ENCODE measurements at places on chromosomes 16 and 17.

GRCh38 chr17:79930877-79931816 is 91.9 kb upstream of the CBX4 start:
- no peak for DNase-seq

DNA sequence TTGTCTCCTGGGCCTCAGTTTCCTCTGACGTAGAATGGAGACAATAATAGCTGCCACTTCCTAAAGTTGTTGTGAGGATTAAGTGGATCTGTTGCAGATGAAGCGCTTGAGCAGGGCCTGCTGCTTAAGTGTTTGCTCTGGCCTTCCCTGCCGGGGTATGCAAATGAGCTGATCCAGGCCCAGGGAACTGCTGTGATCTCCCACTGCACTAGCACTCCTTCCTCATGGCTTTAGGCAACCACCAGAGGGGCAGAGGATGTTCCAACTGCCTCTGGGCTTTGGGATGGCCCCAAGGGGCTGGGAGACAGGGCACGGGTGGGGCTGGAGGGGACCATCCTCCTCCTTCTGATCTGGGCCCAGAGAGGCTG is 6.2 kb downstream of the SBK1 start:
- no peak for DNase-seq

DNA sequence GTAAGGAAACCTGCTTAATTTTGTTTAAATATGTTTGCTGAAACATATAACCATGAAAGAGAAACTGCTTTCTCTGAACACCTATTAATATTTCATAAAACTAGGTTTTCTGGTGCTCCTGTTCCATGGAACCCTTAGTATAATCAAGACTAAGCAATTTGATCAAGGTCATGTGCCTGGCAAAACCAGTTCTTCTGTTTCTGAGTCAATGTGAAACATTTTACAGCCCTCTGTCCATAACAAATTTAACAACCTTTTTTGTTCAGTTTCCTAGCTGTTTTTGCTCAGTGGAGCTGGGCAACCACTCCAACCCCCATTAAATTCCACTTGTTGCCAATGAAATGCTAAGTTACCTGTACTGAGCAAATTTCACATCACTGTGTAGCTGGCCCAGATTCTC is 344.0 kb downstream of the CA10 start:
- DNase-seq, result no peak

DNA sequence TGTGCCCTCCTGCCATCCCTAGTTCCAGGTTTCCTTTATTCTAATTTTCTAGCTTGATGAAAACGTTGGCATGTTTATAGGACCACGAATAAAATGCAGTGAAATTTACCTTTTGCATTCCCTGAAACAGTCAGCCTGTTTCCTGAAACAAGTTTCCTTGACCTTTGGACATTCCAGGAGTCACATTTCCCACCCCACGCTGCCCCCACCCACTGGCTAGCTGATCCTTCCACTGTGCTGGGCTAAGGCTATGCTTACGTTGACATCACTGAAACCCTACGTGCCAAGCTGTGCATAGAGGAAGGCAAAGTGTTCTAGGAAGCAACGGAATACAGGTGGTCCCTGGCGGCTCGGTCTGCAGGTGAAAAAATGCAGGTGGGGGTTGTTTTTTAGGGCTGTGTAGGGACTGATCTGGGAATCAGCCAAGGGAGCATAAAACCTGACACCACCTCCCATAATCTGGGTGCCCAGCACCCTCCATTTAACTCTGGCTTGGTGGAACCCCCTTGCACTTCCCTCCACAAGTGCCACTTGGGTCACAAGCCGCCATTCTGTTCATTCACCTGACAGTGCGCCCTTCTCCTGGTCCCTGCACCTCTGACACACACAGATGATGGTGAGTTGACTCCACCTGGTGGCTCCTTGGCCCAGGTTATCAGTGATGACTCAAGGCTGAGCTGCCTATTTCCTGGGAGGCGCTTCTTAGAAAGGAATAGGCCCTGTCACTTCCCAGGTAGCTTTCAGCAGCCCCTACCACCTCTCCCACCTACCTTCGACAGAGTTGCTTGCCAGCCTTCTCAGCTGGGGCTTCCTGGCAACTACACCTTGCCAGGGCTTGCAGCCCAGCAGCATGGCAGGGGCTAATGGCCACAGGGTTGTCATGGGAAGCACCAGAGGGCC is 83.7 kb downstream of the N4BP1 start:
- DNase-seq, result peak; percentile 22

DNA sequence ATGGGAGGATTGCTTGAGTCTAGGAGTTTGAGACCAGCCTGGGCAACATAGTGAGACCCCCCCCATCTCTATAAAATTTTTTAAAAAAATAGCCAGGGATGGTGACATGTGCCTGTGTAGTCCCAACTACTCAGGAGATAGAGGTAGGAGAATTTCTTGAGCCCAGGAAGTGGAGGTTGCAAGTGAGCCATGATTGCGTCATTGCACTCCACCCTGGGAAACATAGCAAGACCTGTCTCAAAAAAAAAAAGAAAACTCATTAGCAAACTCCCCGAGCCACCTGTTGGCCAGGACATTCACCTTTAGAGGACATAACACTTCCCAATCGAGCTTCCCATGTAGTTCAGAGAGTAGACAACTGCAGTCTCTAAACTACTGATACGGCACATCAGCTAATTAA is 274.2 kb downstream of the ABCC12 start:
- DNase-seq, result no peak

GRCh38 chr17:27361695-27362094 is 67.8 kb downstream of the WSB1 start:
- DNase-seq, result no peak

DNA sequence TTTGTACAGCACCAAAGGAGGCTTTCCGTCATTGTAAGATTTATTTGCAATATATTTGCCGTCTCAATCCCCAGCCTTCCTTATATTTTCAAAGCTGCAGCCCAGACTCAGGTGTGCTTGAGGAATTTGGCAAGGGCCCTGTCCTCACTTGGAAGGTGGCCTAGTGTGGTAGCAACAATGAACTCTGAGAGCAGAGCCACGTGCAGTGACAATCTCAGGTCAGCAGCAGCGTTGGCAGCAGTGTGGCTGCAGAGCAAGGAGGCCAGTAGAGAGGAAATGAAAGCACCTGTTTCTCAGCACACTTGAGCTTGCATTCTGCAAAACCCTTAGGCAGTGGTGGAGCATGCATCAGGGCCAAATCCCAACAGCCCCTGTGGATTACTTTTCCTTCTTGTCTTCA is 613.5 kb downstream of the RBFOX1 start:
- no peak for DNase-seq

DNA sequence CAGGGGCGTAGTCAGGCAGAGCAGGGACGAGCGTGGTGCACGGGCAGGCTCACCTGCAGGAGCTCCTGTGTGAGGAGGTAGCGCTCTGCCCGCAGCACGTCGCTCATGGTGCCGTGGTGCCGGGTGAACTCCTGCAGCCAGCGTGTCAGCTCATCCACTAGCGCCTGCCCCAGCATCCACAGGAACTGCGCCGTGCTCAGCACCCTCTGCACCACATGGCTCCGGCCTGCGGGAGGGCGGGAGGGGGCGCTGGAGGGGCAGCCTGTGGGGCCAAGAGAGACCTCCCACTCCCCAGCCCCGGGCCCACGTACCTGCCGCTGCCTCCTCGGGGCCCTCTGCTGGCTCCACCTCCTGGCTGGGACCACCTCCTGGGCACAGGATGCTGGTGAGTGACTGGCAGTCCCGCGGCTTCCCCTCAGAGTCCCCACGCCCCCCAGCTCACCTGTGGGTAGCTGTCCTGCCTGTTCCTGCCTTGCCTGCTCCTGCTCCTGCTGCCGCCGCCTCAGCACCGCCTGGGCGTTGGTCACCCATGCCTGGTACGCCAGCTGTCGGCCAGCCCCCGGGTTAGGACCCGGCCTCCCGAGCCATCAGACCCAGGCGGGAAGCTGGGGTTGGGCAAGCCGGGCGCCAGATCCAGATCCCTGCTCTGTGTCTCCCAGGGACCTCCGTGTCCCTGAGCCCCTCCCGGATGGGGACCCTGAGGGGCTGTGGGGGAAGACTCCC is 16.6 kb downstream of the CTU2 start:
- no peak for DNase-seq

- DNase-seq, result no peak
Observed at GRCh38 chr17:27458524-27458908, 2.3 kb downstream of the KSR1 start.

Measured in CD4-positive, alpha-beta T cell treated with Interferon gamma for 1 hour (primary cell).